ENCODE measurements at places on chromosomes 6 and 20. TPM values are rescaled to one million over a fixed set of nuclear protein-coding genes. Genes with fewer than 3 reads are reported as not detected.

DNA sequence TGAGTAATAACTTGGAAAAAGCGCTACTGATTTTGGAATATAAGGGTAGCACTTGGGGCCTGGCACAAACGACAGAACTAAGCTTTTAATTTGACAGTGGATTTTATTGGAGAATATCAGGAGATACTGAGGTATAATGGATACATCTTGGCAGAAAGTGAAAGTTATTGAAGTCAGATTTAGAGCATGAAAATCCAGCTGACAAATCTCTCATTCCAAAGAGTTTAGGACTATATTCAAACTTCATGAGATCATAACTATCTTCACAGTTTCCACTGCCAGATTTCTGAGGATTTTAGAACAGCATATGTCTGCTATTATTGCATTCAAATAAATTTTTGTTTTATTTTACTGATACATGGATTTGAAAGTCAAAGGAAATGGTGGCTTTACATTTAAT is 132.3 kb upstream of the THEMIS start:
- H3K27me3 ChIP-seq, result no peaks in the 10 kb centered on the region
- peaks cover 30% of the 10 kb centered on the region for H3K36me3 ChIP-seq
- peaks cover 35% of the 10 kb centered on the region for H3K4me1 ChIP-seq
- DNase-seq, result no peak
- H3K27ac ChIP-seq, result no peak overlapping the region

GRCh38 chr6:127317388-127318128 is 25.9 kb downstream of the ECHDC1 start:
- no peak overlapping the region for H3K27ac ChIP-seq
- no peak overlapping the region for H3K4me3 ChIP-seq
- no peaks in the 10 kb centered on the region for H3K27me3 ChIP-seq
- H3K4me1 ChIP-seq, result no peaks in the 10 kb centered on the region
- H3K36me3 ChIP-seq, result peaks cover 19% of the 10 kb centered on the region

DNA sequence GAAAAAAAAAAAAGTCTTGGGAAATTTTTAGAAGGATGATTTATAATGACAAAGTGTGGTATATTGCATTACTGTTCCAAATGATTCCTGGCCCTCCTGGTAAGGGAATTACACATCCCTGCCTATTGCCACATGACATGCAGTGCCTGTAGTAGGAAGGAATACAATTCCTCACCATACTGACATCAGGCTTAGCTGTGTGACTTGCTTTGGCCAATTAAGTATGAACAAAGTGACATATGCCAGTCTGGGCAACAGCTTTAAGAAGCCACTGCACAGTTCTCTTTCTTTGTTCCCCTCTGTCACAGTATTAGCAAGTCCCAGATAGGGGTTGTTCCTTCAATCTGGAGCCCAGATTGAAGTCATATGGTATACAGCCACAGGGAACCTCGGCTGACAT is 100.5 kb downstream of the KIF13A start:
- H3K27me3 ChIP-seq, result peaks cover 16% of the 10 kb centered on the region
- no peak overlapping the region for H3K4me3 ChIP-seq
- no peak for DNase-seq
- no peak overlapping the region for H3K27ac ChIP-seq
- H3K4me1 ChIP-seq, result peaks cover 14% of the 10 kb centered on the region

DNA sequence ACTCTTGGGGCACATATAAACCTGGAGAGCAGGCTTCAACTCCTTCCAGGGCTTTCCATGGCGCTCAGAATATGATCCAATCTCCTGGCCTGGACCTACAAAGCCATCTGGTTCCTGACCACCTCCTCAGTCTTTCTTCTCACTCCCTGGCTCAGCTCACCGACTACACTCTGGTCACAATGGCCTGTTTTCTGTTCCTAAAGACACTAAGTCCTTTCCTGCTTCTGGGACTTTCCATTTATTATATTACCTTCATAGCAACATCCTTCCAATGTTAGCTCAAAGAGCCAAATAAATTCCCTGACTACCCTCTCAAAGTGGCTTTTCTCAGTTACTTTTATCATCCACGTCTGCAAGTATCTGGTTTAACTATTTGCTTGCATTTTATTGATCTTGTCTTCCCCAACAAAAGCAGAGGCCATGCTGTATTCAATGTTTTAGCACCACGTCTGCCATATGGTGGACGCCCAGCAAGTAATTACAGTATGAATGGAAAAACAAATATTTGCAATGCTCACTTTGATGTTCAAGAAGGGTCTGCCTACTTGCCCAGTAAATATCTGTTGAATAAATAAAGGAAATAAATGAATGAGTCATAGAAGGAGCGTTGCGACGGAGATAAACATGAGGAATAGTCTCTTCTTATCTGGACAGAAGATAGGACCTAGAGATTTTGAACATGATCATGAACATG is 328.4 kb downstream of the ESR1 start:
- peaks cover 37% of the 10 kb centered on the region for H3K36me3 ChIP-seq
- DNase-seq, result no peak
- peak overlapping the region; percentile 16 for H3K27ac ChIP-seq
- H3K4me1 ChIP-seq, result no peaks in the 10 kb centered on the region
- H3K27me3 ChIP-seq, result no peaks in the 10 kb centered on the region

GRCh38 chr6:45738057-45738455 is 277.6 kb downstream of the CLIC5 start:
- H3K4me3 ChIP-seq, result peak overlapping the region; percentile 42
- no peaks in the 10 kb centered on the region for H3K27me3 ChIP-seq
- H3K4me1 ChIP-seq, result peaks cover 45% of the 10 kb centered on the region
- H3K27ac ChIP-seq, result peak overlapping the region; percentile 41
- H3K36me3 ChIP-seq, result no peaks in the 10 kb centered on the region
- no peak for DNase-seq

DNA sequence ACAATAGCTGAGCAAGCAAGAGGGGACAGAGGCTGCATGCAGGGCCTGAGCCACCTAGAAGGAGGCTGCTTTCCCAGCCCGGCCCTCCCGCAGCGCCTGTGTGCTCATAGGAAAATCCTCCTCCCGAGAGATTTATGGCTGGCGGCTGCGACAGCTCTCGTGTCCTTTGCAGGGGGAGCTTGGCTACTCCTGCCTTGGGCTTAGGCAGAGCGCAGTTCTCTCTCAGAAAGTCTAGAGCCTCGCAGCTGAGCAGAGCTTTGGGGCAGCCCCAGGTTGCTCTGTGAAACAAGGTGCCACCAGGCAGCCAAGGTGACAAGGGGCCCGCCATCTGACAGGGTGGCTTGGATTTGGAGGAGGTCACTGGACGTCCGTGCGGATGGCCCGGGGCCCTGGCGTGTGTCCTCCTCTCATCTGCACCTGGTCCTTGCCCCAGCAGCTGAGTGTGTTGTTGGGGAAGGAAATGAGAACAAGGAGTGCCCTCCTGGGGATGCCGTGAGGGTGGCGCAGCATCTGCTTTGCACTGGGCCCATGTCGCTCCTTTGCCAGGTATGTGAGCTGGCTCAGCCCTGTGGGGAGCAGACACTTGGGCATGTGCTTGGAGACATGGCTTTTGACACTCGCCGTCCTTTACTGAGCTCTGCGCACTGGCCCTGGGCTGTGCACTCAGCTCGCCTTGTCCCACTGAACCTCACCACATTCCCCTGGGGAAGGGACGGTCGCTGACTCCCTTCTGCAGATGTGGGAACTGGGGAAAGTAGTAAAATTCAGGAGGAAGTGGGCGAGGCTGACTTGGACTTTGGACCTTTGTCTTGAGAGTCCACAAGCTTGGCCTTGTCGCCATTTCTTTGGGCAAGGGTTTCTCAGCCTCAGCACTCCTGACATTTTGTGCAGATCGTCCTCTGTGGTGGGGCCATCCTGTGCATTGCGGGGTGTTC is 41.9 kb downstream of the EDN3 start:
- no peak overlapping the region for H3K27ac ChIP-seq
- peaks cover 2% of the 10 kb centered on the region for H3K4me1 ChIP-seq
- H3K4me3 ChIP-seq, result no peak overlapping the region
- DNase-seq, result no peak
- no peaks in the 10 kb centered on the region for H3K36me3 ChIP-seq

- peaks cover 36% of the 10 kb centered on the region for H3K4me1 ChIP-seq
- H3K27ac ChIP-seq, result peak overlapping the region; percentile 78
- no peaks in the 10 kb centered on the region for H3K27me3 ChIP-seq
- no peak for DNase-seq
- H3K36me3 ChIP-seq, result peaks cover 14% of the 10 kb centered on the region
- peak overlapping the region; percentile 59 for H3K4me3 ChIP-seq
These were observed 117.8 kb upstream of the SUPT3H start for GRCh38 chr6:45495429-45496084.

GRCh38 chr20:48898210-48898609 is 23.3 kb upstream of the ARFGEF2 start:
- H3K4me3 ChIP-seq, result no peak overlapping the region
- no peaks in the 10 kb centered on the region for H3K4me1 ChIP-seq
- H3K36me3 ChIP-seq, result no peaks in the 10 kb centered on the region
- H3K27me3 ChIP-seq, result peaks cover 4% of the 10 kb centered on the region
- DNase-seq, result no peak

DNA sequence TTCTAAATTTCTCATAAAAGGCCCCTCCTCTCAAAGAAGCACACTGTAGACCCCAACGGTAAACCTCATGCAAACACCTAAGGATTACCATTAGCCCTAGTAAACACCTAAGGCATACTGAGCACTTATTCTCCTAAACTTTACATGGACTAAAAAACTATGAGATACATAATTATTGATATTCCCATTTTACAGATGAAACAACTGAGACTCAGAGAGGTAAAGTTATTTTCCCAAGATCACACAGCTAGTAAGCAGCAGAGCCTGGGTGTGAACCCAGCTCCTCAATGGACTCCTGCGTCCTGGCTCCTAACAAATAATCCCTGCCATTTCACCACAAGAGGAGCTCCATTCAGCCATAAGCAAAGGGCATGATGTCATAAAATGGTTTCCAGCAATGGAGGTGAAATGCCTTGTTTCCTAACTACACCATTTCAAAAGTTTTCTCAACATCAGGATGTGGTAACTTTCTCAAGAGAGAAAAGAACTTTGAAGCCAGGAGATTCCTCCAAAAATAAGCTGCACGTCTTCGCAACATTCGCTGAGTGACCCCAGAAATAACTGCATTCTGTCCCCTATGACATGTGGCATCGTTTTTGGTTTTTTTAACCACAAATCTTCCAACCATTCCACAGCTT is 4.1 kb downstream of the ATP9A start:
- H3K4me3 ChIP-seq, result no peak overlapping the region
- no peak for DNase-seq
- H3K4me1 ChIP-seq, result peaks cover 3% of the 10 kb centered on the region
- peaks cover 2% of the 10 kb centered on the region for H3K36me3 ChIP-seq

GRCh38 chr6:93165850-93166430 is 253.4 kb downstream of the EPHA7 start:
- H3K4me3 ChIP-seq, result no peak overlapping the region
- no peaks in the 10 kb centered on the region for H3K27me3 ChIP-seq
- no peaks in the 10 kb centered on the region for H3K4me1 ChIP-seq

DNA sequence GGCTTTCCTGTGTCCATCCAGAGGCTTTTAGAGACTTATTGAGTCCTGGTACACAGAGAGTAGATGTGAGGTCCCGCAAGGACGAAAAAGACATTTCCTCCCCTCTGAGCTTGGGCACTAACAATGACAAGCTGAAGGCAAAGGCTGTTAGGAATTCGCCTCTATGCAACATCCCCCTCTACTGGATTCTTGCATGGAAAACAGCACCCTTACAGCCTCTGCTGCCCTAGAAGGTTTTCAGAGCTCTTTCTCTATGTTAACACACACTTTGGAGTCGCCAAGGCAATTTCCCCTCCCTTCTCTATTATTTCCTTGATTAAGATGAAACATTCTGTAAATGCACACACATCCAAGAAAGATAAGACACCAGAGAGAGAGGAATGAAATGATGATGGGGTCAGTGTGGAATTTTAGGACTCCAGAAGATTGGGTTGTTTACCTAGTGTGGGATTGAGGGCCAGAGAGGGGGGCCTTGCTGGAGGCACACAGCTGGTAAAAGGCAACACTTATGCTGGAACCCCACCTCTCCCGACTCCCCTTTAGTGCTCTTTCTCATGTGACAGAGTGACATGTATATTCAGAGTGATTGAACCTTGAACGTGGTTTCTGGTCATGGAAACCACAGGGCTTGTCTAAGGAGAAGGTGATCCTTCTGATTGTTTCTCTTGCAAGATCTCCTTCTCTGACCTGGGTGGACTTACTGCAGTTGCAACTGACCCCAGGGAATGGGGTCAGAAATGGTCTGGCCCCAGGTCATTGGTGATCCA is 300.7 kb downstream of the CLIC5 start:
- peaks cover 25% of the 10 kb centered on the region for H3K4me1 ChIP-seq
- H3K27me3 ChIP-seq, result no peaks in the 10 kb centered on the region
- H3K4me3 ChIP-seq, result no peak overlapping the region
- no peak for DNase-seq

DNA sequence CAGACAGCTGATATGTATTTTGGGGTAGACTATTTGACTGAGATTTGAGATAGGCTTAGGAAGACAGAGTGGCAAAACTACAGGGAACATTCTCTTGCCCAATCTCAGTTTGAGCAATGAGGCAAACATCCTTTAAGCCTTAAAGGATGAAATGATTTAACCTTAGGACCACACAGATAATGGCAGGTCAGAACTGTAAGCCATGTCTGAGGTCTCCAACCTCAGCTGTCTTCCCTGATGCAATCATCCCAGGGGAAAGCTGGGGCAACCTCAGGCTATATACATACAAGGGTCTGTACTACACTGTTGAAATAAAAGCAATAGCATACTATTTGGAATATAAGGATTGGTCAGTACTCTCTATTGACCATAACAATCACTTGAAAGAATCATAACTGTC is 83.8 kb upstream of the NUP153 start:
- peaks cover 31% of the 10 kb centered on the region for H3K27me3 ChIP-seq
- H3K4me3 ChIP-seq, result no peak overlapping the region

GRCh38 chr6:144657691-144658090 is 372.6 kb downstream of the UTRN start:
- H3K27ac ChIP-seq, result no peak overlapping the region
- DNase-seq, result no peak
- H3K27me3 ChIP-seq, result no peaks in the 10 kb centered on the region

GRCh38 chr6:113829696-113830045 is 27.5 kb upstream of the MARCKS start:
- no peak for DNase-seq
- peaks cover 14% of the 10 kb centered on the region for H3K27me3 ChIP-seq
- H3K36me3 ChIP-seq, result no peaks in the 10 kb centered on the region
- no peak overlapping the region for H3K27ac ChIP-seq
- H3K4me1 ChIP-seq, result no peaks in the 10 kb centered on the region

SYCP2 gene
- total RNA-seq, result 13.4 TPM

DEFB124 gene
- not detected for total RNA-seq

PSMB9 gene
- total RNA-seq, result 353 TPM

IER3 gene
- 49.1 TPM for total RNA-seq

PPIL6 gene
- 0.17 TPM for total RNA-seq

SPTLC3 gene
- total RNA-seq, result 0.94 TPM

HLA-DQB1 gene
- total RNA-seq, result 19.0 TPM

KIAA1755 gene
- not detected for total RNA-seq

Measured in activated naive CD8-positive, alpha-beta T cell treated with anti-CD3 and anti-CD28 coated beads, Interleukin-2, amount 10 ng/mL, durations not matched to agents 7 days and 5 days (primary cell).